CD4-positive, alpha-beta T cell (primary cell): ENCODE measurements at places on chromosomes 3 and 15.

DNA sequence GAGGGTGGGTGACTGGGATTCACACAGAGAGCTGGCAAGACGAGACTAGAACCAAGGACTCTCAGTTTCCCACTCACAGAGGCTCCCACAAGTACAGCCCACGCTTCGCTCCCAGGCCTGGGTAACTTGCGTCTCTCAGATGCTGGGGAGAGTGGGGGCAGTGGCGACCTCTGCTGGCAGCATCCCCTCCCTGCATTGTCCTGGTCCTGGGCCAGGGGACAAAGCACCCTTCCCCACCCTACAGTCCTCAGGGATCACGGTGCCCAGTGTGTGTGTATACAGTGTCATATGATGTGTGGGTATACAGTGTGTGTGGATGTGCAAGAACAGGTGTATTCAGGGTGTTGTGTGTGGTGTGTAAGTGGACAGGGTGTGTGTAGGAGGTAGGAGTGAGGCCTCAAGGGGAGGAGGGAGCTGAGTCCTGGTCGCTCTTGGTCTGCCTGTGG, 12.8 kb downstream of the VILL start:
- DNase-seq: peak; percentile 56

DNA sequence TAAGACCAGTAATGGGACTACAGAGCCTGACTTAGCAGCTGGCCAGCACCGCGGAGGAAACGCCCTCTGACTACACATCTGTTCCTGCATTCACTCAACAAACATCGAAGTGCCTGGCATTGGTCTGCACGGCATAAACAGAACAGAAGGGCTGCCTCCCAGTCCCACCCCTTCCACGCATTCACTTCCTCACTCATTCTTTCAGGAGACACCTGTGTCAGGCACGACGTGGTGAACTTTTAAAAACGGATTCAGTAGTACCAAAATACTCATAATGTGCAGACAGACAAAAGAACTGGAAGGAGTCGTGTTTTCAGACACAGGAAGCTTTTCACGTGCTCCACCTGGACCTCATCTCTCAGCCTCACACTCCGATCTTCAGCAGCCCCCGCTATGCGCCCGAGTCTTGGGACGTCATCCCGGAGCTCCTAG, 123.3 kb downstream of the XXYLT1 start:
- DNase-seq: peak; percentile 48

GRCh38 chr3:133949438-133949837, 53.8 kb upstream of the RAB6B start:
- DNase-seq: no peak

- no peak for DNase-seq
Observed at GRCh38 chr15:73991260-73991659, 835 bp downstream of the STOML1 start.

DNA sequence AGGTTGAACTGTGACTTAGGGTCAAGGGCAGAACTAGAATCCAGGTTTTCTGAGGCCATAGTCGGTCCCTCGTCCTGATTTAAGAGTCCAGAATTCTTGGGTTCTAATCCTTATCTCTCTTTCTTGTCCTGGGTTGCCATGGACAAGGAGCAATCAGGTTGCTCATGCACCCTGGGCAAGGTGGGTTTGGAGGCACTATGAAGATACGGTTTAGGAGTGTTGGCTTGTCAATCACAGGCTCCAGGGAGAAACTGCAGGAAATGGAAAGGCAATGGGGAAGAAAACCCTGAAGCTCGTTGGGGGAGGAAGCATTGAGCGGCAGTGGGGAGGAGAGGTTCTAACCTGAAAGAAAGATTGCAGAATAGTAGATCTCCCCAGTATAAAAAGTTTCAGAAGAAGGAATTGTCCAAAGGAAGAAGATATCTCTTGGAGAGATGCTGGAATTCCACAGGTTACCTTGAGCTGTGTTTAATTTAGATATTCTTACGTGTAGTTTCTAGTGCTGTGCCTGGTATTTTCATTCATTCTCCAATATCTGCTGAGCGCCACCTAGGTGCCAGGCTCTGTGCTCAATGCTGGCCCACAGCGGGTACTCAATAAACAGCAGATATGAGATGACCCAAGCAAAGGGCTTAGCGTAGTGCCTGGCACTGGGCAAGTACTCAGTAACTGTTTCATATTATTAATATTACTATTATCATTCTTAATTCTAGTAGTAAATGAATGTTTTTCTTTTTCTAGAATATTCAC, 2.0 kb downstream of the ACAN start:
- no peak for DNase-seq

DNA sequence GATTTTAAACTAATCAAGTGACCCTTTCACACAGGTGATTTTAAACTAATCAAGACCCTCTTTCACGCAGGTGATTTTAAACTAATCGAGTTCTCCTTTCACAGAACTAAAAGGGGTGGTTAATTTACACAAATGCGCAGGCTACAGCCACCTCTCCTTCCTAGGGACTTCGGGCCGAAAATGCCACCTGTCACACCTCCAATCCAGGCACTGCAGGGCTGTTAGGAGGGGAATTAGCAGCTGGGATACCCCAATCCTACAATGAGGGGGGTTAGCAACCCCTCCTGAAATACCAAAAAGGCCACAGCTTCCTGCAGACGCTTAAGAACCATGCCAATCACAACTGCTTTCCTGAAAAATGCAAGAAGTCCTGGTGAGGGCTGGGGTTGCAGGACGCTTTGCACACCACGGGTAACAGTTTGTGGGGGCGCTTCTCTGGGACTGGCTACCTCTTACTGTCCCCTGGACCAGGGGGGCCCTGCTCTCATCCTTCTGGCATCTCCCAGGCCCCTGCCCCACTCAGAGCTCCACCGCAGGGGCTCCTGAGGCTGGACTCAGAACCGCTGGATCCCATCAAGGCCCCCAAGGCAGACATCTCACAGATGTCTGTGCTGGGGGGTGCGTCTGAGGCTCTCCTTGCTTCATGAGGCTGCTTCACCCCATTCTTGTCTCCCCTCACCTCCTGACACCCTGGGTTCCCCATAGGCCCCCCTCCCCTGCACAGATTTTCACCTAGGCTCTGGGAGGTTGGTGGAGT, 145.9 kb downstream of the OR4M2 start:
- no peak for DNase-seq

DNA sequence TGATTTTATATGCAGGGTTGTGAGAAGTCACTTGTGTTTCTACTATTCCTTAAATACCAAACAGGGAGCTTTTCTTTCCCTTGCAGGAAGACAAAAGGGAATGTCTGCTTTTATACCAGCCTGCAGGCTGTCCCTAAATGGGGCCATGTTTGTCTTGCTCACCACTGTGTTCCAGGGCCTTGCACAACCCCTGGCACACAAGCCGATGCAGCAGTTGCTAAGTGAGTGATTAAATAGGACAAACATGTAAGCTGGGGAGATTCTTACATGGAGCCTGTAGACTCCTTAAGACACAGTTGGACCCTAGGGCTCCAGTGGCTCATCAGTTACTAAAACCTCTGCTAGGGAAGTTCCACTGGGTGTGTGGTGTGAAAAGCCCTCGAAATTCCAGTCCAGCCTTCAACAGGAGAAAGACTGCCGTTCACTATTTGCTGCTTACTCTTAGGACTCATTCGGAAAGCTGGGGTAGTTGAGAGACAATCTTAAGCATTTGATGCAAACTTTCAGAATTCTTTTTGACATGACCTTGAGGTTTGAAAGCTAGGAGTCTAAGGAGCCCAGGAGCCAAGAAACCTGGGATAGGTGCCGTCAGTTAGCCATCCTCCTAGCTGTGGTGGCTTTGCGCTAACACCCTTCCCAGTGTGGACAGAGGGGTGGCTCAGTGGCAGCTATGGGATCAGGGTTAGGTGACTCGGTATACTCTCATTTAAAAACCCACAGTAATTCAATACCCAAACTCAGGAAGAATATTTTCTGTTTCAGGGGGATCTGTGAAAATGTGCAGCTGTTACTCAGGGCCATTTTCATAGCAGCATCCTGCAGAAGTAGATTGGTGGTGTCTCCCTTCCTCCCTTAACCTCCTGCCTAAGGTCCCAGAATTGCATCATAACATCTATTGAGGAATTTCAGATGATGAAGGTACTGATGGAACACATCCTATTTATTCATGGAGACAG, 39.1 kb downstream of the SYNM start:
- no peak for DNase-seq

- no peak for DNase-seq
Observed at GRCh38 chr3:149120051-149120972, 9.1 kb upstream of the HPS3 start.

DNA sequence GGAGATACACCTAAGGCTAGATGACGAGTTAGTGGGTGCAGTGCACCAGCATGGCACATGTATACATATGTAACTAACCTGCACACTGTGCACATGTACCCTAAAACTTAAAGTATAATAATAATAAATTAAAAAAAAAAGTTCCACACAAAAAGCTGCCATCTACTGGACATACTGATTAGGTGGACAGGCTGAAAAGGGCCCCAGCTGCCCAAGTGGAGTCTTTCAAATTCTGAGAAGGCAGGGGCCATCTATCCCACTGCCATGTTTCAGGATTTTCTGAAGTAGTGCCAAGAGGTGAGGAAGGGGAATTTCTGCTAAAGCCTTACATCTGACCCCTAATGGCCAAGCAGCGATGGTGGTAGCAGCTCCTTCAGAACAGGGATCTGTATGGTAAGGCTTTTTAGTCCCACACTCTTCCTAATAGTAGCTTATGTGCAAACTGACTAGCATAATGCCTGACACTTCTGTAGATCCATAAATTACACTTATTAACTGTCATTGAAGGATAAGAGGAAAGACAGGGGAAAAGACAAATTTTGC, 7.7 kb downstream of the FSTL1 start:
- DNase-seq: no peak

DNA sequence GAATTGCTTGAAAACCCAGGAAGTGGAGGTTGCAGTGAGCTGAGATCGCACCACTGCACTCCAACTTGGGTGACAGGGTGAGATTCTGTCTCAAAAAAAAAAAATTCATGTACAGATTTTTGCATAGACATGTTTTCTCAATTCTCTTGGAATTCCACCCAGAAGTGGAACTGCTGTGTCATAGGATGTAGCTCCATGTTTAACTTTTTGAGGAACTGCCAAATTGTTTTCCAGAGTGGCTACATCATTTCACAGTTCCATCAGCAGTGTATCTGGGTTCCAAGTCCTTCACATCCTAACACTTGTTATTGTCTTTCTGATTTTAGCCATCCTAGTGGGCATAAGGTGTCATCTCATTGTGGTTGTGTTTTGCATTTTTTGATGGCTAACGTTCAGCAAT, 9.9 kb downstream of the CAPN7 start:
- DNase-seq: no peak

GRCh38 chr3:80035021-80035420, 267.2 kb upstream of the ROBO1 start:
- no peak for DNase-seq

- no peak for DNase-seq
Observed at GRCh38 chr3:178174201-178174915, 361.9 kb upstream of the KCNMB2 start.
